ENCODE measurements at places on chromosomes 5 and 9.

DNA sequence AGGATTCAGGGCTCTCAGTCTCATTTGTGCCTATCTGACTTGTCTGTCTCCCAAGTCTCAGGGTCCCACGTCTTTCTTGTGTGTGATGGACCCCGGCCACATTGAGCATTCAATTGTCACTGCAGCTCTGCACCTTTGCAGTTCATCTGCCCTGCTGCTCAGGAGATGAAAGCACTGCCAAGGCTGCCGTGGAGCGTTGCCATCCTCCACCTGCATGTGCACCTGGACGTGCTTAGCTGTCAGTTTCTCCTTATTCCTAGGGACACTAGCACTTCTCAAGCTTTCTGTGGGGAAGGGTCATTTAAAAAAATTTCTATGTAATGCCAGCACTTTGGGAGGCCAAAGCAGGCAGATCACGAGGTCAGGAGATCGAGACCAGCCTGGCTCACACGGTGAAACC, 22.8 kb upstream of the GFPT2 start:
- DNase-seq: no peak

DNA sequence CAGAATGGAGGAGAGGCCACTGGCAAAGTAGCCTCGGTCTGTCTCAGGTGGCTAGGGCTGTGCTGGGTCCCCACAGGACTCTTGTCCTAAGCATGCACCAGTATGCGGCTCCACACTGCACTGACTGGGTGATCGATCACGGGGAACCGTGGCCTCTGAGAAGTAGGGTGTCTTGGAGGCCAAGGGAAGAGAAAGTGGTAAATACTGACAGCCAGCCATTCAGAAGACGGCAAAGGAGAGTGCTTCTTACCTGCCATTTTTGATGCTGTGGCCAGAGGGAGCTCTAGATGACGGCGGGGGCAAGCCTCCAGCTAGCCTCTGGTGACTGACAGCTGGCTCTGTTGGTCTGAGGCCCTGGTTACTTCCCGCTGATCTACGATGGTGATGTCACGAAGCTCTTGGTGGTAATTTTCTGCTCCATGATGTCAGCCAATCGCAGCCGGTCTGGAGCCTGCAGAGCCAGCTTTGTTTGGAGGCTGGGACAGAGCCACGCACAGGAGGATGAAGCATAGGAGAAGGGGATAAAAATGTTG, 40.4 kb upstream of the GADD45G start:
- peak; percentile 20 for DNase-seq

DNA sequence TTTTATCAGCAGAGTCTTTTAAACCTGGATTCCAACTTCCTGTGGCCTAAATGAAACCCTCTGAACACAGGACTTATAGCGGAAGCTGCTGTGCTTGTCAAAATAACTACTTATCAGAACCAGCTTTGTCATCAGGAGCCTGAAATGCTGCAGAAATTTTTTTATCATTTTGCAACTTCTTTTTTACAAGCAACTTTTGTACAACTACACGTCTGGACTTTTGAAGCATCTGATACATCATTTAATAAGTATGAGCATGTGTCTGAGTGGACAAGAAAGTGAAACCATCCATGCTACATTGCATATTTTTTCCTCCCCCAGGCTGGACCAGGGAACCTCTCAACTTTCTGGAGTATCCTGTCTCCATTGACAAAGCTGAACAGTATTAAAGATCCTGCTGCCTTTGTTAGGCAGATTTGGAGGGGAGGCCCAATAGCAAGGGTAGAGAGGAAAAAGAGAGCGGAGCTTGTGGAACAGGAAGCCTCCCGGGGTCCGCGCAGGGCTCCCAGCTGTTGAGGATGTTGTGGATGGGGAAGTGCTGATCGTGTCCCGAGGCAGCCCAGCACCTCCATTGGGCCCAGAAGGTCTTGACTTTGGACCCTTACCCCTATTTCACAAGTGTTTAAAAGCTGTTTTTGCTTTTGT, 196.6 kb downstream of the MSX2 start:
- no peak for DNase-seq

DNA sequence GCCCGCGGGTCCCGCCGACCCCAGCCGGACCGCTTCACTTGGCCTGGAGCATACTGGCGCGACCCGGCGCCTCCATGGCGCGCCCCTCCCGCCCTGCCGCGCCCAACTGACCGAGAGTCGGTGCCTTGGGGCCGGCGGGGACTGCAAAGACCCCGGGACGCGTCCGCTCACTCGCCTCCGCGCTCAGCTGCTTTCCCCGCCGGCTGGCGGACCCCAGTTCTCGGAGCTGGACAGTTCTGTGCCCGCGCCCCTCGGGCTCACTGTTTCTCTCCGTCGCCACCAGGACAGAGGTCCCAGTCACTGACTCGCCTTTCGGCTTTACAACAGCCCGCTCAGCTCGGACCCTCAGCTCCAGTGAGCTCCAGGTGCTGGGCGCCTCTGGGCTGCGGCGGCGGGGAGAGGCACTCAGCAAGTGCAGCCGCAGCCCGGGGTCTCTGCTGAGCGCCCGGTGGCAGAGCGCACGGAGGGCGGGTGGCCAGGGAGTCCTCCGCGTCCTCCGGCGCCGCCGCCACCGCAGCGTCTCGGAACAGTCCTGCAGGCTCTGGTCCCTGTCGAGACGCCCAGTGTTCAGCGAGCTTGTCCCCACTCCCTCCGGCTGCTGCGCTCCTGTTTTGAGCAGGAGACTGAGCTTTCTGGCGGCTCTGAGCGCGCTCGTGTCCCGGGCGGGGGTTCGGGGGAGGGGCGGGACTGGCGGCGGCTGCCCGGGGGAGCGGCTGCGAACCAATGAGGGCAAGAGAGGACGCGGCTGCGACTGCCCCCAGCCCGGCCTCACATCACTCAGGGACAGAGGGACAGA, at the start of gene SMIM32:
Gene SMIM32 (minus strand): TSS at position 637 of the 796 bp plus-strand sequence. CDS start 638 bp downstream, outside the sequence.
- peak; percentile 74 for DNase-seq

- peak; percentile 31 for DNase-seq
These were observed 179.8 kb downstream of the ENC1 start for GRCh38 chr5:74460694-74461093.

GRCh38 chr5:197892-198489, 6.7 kb downstream of the LRRC14B start:
- DNase-seq: no peak
